Omental fat pad (tissue), 4 donors: ENCODE measurements at places on chromosomes 2 and 18.

DNA sequence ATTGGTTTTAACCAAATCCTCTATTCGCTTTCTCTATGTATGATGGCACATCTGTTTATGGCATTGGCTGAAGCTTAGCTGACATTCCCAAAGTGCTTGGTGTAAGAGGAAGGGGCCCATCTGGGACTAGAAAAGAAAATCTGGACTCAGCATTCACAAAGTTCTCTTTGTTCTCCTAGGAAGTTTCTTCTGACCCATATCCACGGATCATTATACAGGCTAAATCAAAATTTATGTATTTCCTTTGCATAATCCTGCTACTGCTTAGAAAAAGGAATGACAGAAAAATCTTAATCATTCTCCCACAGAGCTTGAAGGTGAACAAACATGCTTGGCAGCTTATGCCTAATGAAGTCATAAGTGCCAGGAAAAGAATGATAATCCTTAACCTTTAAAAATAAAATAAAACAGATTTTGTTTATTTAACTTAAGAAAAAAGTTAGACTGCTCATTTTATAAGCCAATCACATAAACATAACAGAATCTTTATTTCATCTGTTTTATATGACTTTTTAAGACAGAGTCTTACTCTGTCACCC is 88.4 kb downstream of the NYAP2 start:
- no peak for DNase-seq

- no peak for DNase-seq
These were observed 313.4 kb downstream of the PRKCE start for GRCh38 chr2:45964906-45965305.

- DNase-seq = no peak
These were observed 75.9 kb downstream of the INHBB start for GRCh38 chr2:120421830-120422175.

DNA sequence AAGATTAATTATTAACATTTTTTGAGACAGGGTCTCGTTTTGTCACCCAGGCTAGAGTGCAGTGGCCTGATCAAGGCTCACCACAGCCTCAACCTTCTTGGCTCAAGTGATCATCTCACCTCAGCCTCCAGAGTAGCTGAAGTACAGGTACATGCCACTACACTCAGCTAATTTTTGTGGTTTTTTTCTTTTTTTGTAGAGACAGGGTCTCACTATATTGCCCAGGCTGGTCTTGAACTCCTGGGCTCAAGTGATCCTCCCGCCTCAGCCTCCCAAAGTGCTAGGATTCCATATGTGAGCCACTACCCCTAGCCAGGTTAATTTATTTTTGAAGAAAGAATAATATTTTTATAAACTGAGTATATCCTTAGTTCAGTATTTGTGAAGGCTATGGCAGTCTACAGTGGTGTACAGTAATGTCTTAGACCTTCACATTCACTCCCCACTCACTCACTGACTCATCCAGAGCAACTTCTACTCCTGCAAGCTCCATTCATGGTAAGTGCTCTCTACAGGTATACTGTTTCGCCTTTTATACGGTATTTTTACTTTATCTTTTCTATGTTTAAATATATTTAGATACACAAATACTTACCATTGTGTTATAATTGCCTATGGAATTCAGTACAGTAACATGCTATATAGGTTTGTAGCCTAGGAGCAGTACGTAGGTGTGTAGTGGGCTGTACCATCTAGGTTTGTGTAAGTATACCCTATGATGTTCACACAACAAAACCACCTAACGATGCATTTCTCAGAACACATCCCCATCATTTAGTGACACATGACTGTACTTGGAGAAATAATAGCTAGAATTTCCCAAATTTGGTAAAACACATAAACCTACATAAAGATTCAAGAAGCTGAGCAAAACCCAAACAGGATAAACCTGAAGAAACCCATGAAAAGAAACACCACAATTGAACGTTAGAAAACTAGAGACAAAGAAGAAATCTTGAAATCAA is 38.6 kb downstream of the MGAT4A start:
- DNase-seq = no peak

DNA sequence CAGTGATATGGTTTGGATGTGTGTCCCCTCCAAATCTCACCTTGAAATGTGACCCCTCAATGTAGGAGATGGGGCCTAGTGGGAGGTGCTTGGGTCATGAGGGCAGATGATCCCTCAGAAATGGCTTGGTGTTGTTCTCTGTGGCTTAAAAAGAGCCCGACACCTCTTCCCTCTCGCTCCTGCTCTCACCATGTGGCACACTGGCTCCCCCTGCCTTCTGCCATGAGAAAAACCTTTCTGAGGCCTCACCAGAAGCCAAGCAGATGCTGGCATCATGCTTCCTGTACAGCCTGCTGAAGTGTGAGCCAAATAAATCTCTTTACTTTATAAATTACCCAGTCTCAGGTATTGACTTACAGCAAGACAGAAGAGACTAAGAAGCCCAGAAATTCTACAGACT is 357.1 kb downstream of the NRXN1 start:
- DNase-seq = no peak

- no peak for DNase-seq
These were observed 136.4 kb downstream of the HDAC4 start for GRCh38 chr2:239264492-239264837.

GRCh38 chr18:9444549-9444948 is 30.8 kb upstream of the RALBP1 start:
- DNase-seq = no peak

GRCh38 chr2:136057802-136058140 is 60.2 kb downstream of the CXCR4 start:
- no peak for DNase-seq

DNA sequence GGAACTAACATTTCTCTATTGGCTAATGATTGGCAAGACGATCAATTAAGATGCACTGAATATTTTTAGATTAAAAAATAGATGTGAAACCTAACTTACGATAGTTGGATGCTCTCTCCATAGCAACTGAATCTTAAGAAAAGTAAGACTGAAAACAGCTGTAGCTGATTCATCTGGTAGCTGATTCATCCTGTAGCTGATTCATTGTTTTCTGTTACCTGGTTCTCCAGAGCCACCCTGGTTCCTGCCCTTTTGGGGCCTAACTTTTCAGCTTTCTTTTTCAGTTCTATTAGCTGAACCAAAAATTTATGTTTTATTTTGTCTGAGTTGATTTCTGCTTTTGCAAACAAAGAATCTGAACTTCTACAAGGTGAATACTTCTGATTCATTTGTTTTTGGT is 22.7 kb upstream of the SPR start:
- DNase-seq = no peak

- no peak for DNase-seq
These were observed 16.2 kb downstream of the EPB41L3 start for GRCh38 chr18:5527603-5528002.

DNA sequence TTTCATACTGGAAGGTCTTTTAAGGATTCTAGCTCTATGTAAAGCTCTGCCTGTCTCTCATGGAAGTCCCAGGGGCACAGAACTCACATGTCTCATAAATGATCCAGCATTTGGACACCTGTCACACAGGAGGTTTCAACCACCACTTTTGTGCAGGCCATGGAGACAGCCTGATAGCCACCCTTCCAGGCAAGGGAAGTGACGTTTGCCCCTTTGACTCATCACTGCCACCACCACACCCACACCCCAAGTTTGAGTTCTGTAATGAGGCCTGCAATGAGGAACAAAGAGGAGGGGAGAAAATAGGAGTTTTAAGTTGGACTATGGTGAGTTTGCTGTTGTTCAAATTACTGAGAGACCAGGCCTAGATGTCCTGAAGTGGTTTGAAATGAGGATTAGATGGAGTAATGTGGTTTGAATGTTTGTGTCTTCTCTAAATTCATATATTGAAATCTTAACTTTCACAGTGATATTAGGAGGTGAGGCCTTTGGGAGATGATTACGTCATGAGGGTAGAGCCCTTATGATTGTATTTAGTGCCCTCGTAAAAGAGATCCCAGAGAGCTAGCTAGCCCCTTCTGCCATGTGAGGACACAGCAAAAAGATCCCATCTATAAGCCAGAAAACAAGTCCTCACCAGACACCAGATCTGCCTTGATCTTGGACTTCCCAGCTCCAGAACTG is 175.3 kb upstream of the EPHA4 start:
- DNase-seq = no peak
